SK-N-SH (cell line): ENCODE measurements at places on chromosomes 1 and 21. TPM values are rescaled to one million over a fixed set of nuclear protein-coding genes. Genes with fewer than 3 reads are reported as not detected.

The GRHL3 gene
- 0.05 TPM in 1 of 2 replicates, not detected in the other for polyA plus RNA-seq

The TMEM200B gene
- 1.5 and 2.0 TPM in 2 replicates for polyA plus RNA-seq

The CSF3R gene
- not detected in 2 replicates for polyA plus RNA-seq

The PRRX1 gene
- polyA plus RNA-seq = 356 and 431 TPM in 2 replicates

- no peak overlapping the region for H3K27ac ChIP-seq
- H3K4me1 ChIP-seq = no peaks in the 10 kb centered on the region
- H3K4me3 ChIP-seq = no peak overlapping the region
- no peaks in the 10 kb centered on the region for H3K27me3 ChIP-seq
- no peak for DNase-seq
These were observed 75.0 kb downstream of the NPHP4 start for GRCh38 chr1:5917281-5917590.

GRCh38 chr1:172363852-172364251, 56.6 kb upstream of the C1orf105 start:
- no peak for DNase-seq
- H3K27me3 ChIP-seq = no peaks in the 10 kb centered on the region
- no peak overlapping the region for H3K27ac ChIP-seq
- peaks cover 3% of the 10 kb centered on the region; the same call in 1 of the 2 replicates for H3K36me3 ChIP-seq

DNA sequence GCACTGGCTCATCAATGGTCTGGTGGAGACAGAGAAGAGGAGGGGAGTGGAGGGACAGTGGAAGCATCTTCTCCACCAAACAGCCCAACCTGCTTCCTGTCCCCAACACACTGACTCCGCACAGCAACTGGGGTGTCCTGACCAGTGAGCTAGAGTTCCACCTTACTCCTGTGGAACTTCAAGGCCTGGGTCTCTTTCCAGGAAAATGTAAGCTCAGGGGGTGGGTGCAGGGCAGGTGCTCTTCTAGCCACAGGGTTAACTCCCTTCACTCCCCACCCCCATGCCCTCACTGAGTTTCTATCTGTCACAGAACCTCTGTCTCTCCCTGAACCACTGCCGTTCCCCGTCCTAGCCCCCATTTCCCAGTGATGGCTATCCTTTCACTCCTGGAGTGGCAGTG, 876 bp downstream of the MOB3C start:
- peak overlapping the region; percentile 71; the same call in 1 of the 2 replicates for H3K27ac ChIP-seq
- DNase-seq = peak; percentile 32
- H3K27me3 ChIP-seq = no peaks in the 10 kb centered on the region
- H3K4me3 ChIP-seq = peak overlapping the region; percentile 69

DNA sequence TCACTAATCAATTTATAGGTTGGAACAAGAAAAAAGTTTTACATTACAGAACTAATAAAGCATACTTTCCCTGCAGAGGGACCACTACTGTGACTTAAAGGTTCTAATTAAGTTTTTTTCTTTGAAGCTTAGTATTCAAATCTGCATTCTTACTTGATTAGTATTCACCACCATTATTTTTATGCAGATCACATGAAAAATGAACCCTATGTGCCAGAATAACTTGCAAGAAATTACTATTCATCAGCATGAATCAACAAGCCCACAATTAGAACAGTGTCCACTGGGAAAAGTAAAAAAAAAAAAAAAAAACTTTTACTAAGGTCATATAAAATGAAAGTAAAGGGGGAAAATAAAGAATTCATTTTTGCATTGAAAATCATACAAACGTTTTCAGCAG, 90.8 kb downstream of the SMYD3 start:
- no peak overlapping the region for H3K27ac ChIP-seq
- H3K4me1 ChIP-seq = no peaks in the 10 kb centered on the region
- H3K27me3 ChIP-seq = no peaks in the 10 kb centered on the region
- DNase-seq = no peak

DNA sequence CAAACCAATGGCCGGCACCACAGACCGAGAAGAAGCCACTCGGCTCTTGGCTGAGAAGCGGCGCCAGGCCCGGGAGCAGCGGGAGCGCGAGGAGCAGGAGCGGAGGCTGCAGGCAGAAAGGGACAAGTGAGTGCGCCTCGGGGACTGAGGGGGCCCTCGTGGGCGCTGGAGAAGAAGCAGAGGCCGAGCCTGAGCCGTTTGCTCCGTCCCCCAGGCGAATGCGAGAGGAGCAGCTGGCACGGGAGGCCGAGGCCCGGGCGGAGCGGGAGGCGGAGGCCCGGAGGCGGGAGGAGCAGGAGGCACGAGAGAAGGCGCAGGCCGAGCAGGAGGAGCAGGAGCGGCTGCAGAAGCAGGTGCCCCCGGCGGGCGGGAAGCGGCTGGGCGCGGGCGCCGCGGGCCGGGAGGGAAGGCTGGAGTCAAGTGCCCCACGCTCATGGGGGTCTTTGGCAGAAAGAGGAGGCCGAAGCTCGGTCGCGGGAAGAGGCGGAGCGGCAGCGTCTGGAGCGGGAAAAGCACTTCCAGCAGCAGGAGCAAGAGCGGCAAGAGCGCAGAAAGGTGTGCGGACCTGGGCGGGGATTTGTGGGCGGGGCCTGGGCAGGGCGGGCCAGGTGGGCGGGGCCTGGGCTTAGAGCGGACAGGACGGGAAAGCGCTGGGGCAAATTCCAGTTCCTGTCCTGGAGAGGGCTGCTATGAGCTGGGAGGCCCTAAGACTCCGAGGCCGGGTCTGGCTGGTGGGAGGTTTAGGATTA, 22.7 kb downstream of the MAP7D1 start:
- peaks cover 45% of the 10 kb centered on the region for H3K36me3 ChIP-seq
- H3K27me3 ChIP-seq = no peaks in the 10 kb centered on the region
- DNase-seq = peak; percentile 60

GRCh38 chr1:157739229-157739901, 37.6 kb downstream of the FCRL2 start:
- no peaks in the 10 kb centered on the region for H3K36me3 ChIP-seq
- H3K4me3 ChIP-seq = no peak overlapping the region
- no peak overlapping the region for H3K27ac ChIP-seq
- H3K4me1 ChIP-seq = no peaks in the 10 kb centered on the region

DNA sequence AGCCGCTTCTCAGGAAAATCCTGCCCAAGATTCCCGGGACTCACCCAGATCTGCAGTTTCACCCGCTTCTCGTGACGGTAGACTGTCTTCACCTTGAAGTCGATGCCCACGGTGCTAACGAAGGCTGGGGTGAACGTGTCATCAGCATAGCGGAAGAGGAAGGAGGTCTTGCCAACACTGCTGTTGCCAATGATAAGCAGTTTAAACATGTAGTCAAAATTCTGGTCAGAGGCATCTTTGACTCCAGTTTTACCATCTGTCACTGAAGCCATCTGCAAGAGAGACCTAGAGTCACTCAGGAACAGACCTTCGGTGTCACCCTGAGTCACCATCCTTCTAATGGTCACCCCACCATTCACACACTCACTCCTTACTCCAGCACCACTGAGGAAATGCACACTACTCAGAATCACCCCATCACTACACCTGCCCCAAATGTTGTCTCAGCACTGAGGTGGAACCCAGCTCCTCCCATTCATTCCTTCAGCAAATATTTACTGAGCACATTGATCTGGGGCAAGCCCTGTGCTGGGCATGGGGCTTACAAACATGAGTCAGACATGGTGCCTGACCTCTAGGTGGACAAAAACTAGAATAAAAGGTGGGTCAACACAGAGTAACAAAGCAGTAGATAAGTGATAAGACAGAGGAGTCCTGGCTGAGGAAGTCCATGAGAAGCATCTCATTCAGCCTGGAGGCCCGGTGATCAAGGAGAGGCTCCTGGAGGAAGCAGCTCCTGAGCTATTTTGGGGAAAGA, 13.5 kb downstream of the RAB3B start:
- H3K36me3 ChIP-seq = peaks cover 6% of the 10 kb centered on the region; the same call in 1 of the 2 replicates
- H3K27me3 ChIP-seq = no peaks in the 10 kb centered on the region
- DNase-seq = no peak
- H3K4me3 ChIP-seq = no peak overlapping the region
- no peak overlapping the region for H3K27ac ChIP-seq

DNA sequence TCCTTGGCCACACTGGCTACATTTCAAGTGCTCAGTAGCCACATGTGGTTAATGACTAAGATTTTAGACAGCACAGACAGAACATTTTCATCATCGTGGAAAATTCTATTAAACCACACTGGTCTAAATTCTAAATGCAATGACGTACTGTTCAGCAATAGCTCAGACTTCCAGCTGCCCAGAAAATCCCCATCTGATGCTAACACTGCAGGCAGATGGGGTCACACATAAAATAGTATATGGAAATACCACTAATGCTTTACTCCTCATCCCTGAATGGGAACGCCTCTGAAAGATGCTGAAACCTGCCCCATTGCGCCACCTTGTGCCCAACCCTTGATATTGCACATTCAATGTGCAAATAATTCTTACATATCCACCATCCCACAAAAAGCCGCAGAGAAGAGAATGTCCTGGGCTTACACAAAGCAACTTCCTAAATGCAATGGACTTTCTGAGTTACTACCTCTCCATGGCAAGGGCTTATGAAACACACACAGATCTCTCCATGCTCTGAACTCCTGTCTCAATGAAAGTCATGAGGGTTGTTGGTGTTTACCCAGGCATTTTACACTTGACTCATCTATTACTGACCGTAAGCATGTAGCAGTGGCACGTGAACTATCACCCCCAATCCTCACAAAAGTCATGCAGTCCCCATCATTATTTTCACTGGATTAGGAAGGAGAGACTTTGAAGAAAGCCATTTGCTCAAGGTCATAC, 20.3 kb upstream of the SLC5A9 start:
- H3K4me1 ChIP-seq = no peaks in the 10 kb centered on the region
- H3K27me3 ChIP-seq = peaks cover 4% of the 10 kb centered on the region; the same call in 1 of the 2 replicates
- no peaks in the 10 kb centered on the region for H3K36me3 ChIP-seq
- H3K4me3 ChIP-seq = no peak overlapping the region

DNA sequence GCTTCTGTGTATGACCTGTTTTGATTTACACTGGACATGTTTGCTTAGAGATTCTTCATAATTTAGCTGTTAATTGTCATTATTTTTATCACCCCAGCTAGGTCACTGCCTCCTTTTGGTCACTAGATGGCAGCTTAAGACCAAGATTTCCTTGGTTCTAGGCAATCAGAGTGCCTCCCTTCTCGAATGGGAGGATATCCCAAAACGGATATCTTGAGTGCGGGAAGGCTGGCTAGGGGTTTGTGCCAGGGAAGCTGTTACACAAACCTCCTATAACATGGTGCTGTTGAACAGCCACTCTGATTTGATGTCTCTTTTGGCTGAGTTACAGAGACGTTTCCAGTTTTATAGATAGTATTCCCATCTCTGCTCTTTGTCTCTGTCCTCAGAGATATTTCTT, 283.5 kb downstream of the S1PR1 start:
- no peak overlapping the region for H3K27ac ChIP-seq
- peak overlapping the region; percentile 38; the same call in 1 of the 2 replicates for H3K4me3 ChIP-seq
- H3K4me1 ChIP-seq = no peaks in the 10 kb centered on the region
- peak; percentile 42 for DNase-seq
- H3K27me3 ChIP-seq = no peaks in the 10 kb centered on the region
- H3K36me3 ChIP-seq = no peaks in the 10 kb centered on the region
